ENCODE measurements at places on chromosomes 4 and X.

DNA sequence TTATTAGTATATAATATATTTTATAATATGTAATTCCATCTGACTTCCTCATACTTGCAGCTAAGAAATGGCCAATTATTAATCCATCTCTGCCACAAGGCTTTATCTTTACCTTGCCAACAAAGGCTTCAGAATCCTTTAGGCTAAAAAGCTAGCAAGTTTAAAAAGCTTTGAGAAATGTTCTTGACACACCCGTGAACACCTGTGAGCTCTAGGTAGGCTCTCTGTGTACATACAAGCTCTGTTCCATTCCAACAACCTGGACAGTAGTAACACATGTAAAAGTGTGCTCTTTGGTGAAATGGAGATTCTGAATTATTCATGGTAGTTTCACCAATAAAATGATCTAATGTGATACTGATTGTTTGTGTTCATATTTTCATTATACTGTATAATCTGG lies 49.7 kb upstream of the USP9X start:
- no peak for DNase-seq

- no peak for DNase-seq
Measured at GRCh38 chrX:123263747-123264146, 79.7 kb downstream of the GRIA3 start.

- no peak for DNase-seq
Measured at GRCh38 chrX:97524340-97524739, 640.6 kb downstream of the RPA4 start.

DNA sequence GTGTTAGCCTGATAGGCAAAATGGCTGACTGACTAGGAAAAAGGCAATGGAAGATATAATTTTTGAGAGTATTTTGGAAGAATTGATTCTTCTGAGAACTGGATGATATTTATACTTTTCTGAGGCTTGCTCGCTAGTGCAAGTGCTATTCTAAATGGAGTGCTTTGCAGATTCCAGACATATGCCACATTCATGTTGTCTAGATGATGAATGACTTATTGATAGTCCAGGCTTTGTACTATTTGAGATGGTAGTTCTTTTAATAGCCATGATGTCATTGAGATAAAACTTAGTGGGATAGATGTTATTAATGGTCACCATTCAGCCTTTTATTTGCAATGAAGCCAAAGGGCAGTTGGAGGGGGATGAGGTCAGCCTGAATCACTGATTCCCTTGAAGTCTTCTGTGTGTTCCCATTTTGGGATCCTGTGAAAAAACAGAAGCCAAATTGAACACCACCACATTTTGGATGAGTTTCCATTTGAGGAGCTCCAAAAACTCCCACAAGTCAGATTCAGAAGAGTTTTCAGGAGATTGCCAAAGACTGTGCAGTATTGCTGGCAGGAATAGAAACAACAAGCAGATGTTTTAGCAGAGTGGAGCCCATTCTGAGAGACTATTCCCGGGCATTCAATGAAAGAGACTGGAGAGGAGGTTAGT lies 184.1 kb downstream of the IL1RAPL2 start:
- DNase-seq = no peak

GRCh38 chrX:15336023-15336413 lies 695 bp upstream of the PIGA start:
- peak; percentile 68 for DNase-seq

- DNase-seq = no peak
Measured at GRCh38 chrX:134443461-134443860, 16.5 kb upstream of the HPRT1 start.

GRCh38 chrX:37476571-37477170 lies 94.8 kb upstream of the LANCL3 start:
- no peak for DNase-seq

GRCh38 chr4:148025981-148026380 lies 294.1 kb downstream of the ARHGAP10 start:
- DNase-seq = no peak

GRCh38 chr4:84622959-84623358 lies 40.0 kb downstream of the CDS1 start:
- DNase-seq = no peak

DNA sequence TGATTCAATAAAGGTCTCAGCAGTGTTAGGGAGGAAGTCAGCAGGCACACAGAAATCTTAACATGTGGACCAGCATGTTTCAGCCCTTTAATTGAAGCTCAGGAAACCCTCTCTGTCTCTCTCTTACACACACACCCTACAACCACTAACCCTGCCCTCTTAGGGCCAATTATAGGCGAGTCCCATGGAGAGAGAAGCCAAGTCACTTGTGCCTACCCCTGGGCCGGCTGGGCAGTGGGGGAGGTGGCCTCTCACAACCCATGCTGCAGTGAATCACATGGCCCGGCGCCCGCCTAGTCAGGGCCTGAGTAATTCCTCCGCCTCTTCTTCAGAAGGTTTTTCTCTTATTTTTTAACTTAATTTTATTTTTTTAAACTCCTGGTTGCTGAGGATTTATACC lies 3.7 kb downstream of the FGD1 start:
- DNase-seq = peak; percentile 83

DNA sequence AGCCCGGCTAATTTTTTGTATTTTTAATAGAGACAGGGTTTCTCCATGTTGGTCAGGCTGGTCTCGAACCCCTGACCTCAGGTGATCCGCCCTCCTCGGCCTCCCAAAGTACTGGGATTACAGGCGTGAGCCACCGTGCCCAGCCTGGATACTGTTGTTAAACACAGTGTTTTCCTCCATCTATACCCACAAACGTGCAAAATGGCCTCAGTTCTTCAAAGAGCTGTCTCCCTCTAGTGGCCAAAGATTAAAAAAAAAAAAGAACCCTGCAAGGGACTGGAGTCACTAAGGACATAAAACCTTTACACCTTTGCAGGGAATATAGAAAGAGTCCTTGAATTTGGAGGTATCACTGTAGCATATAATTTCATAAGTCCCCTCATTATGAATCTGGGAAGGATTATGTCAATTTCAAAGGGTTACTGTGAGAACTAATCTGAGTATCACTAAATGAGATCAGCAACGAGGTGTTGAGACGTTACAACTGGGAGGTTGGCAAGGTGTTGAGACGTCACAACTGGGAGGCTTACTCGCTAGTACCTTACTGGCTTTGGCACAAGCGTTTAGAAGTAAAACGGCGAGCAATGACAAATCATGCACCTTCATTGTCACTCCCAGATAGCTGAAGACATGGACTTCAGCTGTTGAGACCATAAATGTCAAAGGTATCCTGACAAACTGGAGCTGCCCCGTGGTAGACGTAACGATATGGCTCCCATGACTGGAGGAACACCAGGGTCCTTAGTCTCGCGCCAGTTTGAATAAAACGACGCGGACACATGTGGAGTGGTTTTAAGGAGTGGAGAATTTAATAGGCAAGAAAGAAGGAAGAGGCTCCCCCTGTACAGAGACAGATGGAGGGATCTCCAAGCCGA lies 33.4 kb upstream of the ENPP6 start:
- peak; percentile 73 for DNase-seq

GRCh38 chr4:115484479-115484878 lies 371.1 kb upstream of the NDST4 start:
- DNase-seq = no peak

GRCh38 chr4:181475359-181475758 lies 767.8 kb upstream of the TENM3 start:
- DNase-seq = no peak

DNA sequence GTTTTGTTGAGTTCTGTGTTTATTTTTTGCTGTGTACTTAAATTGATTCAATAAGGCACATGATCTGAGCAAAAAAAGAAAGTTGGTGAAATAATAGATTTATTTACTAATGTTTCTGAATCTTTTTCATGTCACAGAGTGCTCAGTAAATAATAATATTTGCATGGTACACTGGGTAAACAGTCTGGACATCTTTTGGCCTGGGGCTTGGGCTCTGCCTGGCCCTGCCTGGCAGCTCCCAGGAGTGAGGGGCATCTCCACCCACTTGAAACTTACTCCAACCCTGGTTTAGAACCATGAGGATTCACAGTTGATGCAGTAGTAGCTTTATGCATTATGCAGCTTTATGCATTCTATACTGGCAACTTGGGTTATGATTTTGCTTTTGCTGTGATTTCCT lies 124.2 kb upstream of the SLC4A4 start:
- DNase-seq = no peak
